ENCODE measurements at places on chromosomes 3 and 15.

GRCh38 chr15:54017251-54017650 is 39.0 kb downstream of the UNC13C start:
- DNase-seq = no peak

- peak; percentile 5 for DNase-seq
These were observed 117.1 kb upstream of the GOLIM4 start for GRCh38 chr3:168212664-168213285.

- DNase-seq = no peak
These were observed 223.2 kb upstream of the LMCD1 start for GRCh38 chr3:8278448-8278847.

GRCh38 chr15:61943992-61944391 is 116.3 kb downstream of the VPS13C start:
- no peak for DNase-seq

- DNase-seq = no peak
These were observed 230.8 kb upstream of the TBC1D5 start for GRCh38 chr3:17972959-17973906.

- no peak for DNase-seq
These were observed 197.6 kb downstream of the PDZRN3 start for GRCh38 chr3:73427048-73427706.

DNA sequence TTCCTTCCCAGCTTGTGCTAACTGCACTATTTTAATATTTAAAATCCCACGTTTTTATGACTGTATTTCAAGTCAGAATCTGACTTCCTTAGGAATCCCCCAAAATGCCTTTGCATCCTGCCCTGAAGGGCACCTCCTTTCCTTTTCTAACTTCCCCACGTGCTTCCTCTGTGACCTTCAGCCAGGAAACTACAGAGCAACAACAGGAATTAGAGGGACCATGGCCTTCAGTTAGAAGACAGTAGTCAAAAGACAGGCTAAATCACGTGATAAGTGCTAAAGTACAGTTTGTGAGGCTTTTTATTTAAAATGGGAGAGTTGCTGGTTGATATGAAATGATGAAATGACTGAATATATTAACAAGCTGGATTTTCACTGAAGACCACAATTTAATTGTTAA is 11.8 kb upstream of the ABHD10 start:
- no peak for DNase-seq

DNA sequence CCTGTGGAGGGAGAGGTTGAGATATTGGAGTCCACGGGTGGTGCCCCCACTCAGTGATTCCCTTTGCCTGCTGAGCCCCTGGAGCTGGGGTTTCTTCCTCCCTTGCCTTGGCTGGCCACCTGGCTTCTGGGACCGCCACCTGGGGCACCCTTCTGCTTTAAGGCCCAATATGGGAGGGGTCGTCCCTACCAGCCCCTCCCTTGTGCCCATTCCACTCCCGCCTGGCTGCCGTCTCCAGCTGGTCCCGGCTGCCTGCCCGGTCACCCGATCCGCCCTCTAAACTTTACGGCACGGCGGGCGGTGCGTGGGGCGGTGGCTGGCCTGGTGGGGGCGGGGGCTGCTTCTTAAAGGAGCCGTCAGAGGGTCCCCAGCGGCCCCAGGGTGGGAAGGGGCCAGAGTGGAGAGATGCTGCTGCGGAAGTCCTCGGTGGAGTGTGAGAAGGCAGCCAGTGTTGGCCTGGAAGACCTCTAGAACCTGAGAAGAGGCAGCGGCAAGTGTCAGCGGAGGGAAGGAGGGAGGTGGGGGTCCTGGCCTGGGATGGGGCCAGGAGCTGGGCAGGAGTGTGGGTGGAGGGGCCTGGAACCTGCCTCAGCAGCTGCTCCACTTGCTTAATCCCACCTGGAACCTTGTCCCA is 1.6 kb upstream of the SEMA3B start:
- peak; percentile 76 for DNase-seq

- no peak for DNase-seq
These were observed 186.9 kb upstream of the TLE3 start for GRCh38 chr15:70284438-70285214.

- DNase-seq = no peak
These were observed 10.8 kb downstream of the GLYCTK start for GRCh38 chr3:52298149-52299098.

DNA sequence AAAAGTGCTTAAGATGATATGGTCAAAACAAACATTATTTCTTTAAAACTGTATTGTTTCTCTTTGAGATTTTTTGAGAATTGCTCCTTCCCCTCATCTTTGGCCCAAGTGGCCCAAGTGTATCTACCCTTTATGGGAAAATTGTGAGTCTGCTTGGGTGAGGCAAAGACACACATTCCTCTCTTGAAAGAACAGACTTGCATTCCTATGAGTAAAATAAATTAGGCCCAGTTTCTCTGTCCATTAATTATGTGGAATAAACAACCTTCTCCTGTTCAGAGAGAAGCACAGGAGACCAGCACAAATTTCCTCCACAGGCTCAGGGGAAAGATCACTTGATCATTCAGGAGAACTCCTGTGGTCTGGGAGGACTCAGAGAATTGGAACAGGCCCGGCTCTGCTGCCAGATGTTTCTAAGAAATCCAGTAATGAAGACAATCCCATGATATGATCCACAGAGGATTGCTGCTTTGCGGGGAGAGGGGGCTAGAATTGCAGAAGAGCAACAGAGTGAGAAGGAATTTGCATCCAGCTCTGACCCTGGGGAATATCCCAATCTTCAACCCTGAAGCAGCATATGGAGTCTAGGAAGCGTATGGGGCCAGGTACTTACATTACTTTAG is 53.8 kb upstream of the BOC start:
- DNase-seq = no peak

DNA sequence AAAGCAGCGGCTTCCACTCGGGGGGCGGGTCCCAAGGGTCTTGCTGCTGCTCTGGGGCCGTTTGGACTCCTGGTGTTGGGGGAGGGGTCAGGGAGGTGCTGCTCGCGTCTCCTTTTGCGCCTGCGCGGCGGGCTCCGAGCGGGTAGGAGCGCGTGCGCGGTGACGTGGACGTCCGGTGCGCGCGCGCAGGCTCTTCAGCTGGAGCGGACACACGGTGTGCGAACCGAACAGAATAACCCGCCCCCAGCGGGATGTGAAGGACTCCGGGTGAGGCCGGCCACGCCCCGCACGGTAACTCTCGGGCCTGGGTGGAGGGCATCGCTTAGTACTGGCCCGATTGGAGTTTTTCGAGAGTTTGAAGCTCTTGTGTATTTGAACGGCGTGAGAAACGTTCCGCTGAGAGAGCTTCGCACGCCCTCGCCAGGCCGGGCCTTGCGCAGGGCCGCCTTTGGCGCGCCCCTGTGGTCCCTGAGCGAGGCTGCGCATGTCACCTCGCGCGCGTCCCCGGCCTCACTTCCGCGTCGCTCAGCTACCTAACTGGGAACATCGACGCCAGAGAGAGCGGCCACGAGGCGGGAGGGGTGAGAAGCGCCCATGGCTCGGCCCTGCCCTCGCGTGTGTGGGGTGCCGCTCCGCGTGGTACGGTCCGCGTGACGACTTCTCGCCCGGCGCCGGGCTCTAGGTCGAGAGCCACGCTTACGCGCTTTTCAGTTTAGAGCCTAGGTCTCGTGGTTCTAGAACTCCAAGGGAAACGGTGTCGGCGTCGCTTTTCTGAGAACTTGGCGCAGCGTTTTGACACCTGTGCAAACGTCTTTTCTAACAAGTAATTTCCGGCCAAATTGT is at the start of gene MGA:
MGA (plus strand) TSS at position 171 of the 843 bp plus-strand sequence.
- DNase-seq = peak; percentile 82

DNA sequence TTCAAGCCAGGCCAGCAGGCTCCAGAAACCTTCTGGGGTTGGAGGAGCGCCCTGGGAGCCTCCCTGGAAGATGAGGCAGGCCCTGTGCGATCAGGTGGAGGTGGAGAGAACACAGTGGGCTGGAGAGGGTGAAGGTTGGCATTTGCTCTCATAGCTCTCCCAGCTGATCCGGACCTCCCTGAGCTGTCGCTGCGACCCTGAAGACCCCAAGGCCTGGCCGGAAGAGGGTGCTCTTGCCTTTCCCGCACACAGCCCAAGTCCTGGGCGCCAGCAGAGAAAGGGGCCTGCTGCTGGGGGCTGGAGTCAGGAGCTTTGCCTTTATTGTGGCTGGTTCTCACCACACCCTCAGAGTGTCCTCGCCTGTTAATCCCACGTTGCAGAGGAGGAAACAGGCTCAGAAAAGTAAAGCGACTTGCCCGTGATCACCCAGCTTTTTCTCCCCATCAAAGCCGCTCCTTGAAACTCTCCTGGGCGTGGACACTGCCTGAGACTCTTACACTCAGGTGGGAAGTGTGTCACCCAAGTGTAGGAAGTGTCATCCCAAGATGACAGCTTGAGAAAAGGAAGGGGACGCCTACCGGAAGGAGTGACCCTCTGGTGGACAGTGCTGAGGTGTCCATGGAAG is 8.6 kb upstream of the RPL29 start:
- DNase-seq = peak; percentile 83

DNA sequence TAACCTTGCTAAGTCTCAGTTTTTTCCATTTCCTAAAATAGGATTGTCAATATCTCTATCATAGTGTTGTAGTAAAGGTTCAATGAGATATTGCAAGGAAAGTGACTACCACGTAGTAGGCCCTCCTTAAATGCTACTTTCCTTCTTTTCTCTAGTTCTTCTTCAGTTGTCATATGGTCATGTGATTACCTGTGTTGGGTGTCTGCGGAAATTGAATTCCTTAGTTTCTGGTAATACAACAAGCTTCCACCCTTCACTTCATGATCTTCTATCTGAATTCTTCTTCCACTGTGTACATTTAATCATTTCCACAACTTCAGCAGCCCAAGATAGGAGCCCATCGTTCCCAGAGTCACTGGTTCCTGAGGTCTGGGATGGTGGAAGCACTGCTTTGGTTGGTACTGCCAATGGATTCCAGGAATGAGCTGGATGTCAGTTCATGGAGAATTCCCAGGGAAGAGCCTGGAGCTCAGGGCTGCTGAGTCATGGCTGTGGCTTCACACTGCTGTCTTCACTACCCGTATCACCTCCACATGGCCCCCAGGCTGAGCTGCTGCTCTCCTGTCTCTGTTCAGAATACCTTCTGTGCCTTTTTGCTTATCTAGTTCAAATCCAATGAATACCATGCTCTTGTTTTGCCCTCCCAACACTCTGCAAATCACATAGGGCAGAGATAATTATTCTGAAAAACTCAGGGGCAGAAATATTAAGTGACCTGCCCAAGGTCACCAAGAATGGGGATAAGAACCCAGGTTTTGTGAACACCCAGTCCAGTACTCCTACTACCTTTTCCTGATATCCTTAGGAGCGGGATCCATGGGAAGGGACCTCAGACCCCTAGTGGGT is 98.6 kb downstream of the RPL39L start:
- DNase-seq = no peak

Data from head of caudate nucleus (tissue), 42 donors.